ENCODE measurements at places on chromosomes 4 and X. TPM values are rescaled to one million over a fixed set of nuclear protein-coding genes. Genes with fewer than 3 reads are reported as not detected.

CYLC1 gene
- total RNA-seq, result not detected

AREG gene
- not detected for total RNA-seq

MAGEC1 gene
- not detected for total RNA-seq

SPANXD gene
- not detected for total RNA-seq

HSD17B10 gene
- 54.1 TPM for total RNA-seq

SPACA5 gene
- total RNA-seq, result not detected

COQ2 gene
- total RNA-seq, result 12.9 TPM

MMRN1 gene
- total RNA-seq, result 266 TPM

SLC38A5 gene
- total RNA-seq, result 8.1 TPM

Measured in uterus (tissue), 4 donors.